ENCODE measurements at places on chromosomes 4 and X. TPM values are rescaled to one million over a fixed set of nuclear protein-coding genes. Genes with fewer than 3 reads are reported as not detected.

Gene MXRA5
- total RNA-seq = 3.5 TPM

Gene FATE1
- total RNA-seq = not detected

Gene GABRG1
- 0.16 TPM for total RNA-seq

Gene NWD2
- 29.0 TPM for total RNA-seq

Gene C4orf50
- not detected for total RNA-seq

Gene LRRC66
- total RNA-seq = 0.42 TPM

Gene FAM114A1
- total RNA-seq = 81.3 TPM

Gene JCHAIN
- total RNA-seq = 9.4 TPM

Gene STARD8
- total RNA-seq = 21.9 TPM
